ENCODE measurements at places on chromosomes 4 and X.

DNA sequence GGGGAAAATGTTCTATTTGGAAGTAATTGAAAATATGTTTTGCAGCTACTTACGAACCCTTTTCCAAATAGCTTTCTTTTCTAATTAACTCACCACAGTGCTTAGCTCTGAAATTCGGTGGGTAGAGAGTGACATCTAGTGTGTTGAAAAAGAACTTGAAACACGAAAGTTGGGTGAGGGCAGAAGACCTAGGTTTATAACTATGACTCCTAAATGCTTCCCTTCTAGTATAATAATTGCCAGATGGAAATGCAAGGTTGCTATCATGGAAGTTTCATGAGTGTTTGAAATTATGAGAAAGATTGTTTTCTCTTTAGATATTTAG lies 77.3 kb upstream of the NOCT start:
- DNase-seq, result no peak

DNA sequence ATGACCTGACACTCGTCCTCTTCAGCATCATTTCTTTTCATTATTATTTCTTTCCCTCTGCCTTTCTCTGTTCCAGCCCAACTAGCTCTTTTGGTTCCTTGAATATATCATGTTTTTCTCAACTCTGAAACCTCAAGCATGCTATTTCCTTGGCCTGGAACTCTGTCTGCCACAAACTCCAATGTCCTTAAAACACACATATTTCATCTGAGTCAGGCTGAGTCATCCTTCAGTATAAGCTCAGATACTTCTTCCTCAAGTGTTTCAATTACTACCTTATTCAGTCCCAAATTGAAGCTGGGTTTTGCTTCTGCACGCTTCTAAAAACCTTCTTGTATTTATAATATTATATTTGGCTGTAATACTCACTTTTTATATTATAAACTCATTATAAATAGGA lies 424.2 kb downstream of the PDGFC start:
- DNase-seq, result no peak

- no peak for DNase-seq
These were observed 14.5 kb upstream of the TXLNG start for GRCh38 chrX:16771483-16772398.

DNA sequence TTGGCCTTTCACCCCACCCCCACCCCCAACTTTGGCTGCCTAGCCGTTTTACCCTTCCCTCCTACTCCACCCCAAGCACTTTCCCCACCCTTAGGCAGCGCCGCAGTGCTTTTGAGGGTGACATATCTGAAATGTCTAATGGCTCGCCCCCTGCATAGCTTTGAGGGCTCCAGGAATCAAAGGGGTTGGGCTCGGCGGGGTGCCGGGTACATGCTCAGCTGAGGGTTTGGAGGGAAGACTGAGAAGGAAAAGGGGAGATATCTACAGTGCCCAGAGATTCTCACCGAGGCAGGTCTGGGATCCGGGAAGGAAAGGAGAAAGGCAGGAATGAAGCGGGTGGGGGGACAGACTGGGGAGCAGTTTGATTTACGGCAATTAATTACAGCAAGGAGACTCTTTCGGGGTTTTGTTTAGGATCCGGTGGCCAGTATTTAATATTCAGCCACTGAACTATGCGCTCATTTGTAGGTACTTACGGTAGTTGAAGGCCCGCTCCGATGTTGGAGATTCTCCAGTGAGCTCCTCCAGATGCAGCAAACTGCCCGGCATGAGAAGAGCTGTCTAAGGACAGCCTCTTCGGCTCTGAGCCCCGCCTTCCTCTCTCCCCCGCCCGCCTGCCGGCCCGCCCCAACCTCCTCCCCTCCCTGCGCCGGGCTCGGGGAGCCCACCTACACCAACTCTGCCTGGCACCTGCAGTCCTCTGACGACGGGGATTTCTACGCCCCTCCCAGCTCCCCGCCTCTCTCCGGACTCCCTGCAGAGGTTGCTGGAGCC lies at the start of gene IGSF1:
IGSF1 (minus strand) TSS at position 569 of the 774 bp plus-strand sequence. CDS start 2,632 bp downstream, outside the sequence.
- DNase-seq, result no peak

GRCh38 chr4:188455062-188455752 lies 316.0 kb downstream of the TRIML1 start:
- no peak for DNase-seq

DNA sequence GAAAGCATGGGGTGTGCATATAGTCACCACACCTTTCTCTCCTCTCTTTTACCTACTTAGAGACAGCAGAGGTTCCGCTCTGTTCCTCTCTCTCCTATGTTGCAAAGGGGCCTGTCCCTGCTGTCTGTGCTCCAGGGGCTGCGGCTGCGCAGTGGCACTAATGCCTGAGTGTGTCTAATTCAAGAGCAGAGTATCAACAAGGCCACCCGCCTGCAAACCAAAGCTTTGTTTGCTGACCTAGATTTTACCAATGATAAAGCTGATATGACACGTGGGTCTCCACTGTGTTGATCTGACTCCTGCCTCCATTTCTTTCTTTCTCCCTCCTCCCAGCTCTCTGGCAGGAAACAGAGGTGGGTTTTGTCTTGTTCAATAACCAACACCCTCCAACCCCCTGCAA lies 74.9 kb downstream of the NSG1 start:
- DNase-seq, result peak; percentile 62
